Activated naive CD4-positive, alpha-beta T cell treated with anti-CD3 and anti-CD28 coated beads for 36 hours (primary cell): ENCODE measurements at places on chromosomes 4 and X.

DNA sequence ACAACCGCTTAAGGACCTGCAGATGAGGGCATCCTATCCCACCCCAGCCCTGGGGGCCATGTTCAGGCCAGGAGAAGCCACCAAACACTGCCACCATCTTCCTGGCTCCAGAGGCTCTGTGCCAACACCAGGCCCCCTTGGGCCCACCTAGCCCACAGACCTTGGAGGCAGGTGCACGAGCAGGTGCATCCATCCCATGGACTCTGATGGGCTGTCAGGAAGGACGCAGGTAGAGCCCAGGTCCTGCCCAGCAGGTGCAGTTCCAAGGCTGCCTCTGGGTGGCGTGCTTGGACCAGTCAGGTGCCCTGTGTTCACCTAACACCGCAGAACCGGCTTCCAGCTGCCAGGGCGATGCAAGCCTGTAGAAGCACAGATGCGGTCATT is 22.8 kb upstream of the PDE6B start:
- peak; percentile 86 for DNase-seq

DNA sequence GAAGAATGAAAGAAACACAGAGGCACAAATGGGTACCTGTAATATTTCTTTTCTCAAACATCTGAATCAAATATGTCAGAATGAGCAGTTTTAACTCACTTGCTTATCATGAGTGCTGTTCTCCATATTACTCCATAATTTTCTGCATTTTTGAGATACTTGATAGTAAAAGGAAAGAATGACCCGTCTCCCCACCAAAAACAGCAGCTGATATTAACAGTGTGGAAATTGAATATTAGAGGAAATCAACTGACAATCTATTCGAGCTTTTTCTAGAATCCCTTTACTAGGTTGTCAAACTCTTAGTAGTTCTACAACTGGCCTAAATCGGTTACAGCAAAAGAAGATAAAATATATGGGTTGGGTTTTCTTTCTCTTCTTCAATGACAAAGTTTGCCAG is 49.9 kb upstream of the HELT start:
- DNase-seq: no peak

DNA sequence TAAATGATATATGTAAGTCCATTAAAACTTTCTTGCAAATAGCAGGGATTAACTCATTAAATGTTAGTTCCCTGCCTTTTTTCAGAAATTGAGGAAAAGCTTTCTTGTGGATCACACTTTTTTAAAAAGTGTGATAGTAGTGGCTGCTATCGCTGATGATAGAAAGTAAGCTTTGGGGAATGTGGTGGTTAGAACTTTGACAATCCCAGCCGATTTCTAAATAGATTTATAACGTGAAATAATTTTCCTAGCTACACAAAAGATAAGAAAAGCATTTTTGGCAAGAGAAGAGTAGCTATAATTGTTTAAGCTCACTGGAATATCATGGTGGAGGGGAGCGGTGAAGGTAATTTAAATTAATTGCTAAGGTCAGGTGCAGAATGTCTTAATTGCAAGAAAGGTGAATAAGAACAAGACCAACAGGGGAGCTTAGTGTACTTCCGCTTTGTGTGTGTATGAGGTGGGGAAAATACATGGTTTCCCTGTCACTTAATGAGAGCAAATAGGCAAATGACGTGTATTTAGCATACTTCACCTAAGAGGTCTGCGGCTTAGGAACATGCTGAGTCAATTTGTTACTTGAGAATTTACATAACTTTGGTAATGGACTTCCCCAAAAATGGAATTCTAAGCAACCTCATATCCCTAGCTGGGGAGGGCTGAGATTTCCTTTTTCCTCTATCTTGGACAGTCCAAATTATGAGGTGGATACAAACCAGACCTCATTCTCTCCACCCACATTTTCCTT is 11.7 kb upstream of the IL21 start:
- no peak for DNase-seq

DNA sequence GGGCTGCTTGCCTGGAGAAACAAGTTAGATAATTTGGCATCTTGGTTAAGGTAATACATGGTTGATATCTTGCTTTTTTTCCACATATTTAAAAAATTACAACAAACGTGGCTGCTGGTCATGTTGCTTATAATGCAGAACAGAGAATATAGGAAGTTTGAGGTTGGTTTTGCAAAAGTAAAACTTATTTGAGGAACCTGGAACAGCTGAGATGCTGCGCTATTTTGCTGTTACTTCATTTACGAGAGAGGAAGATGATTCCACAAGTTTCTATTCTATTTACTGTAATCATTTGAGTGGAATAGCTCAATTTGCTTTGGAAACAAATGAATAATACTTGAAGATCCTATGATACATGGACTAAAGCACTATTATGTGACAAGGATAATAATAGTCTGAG is 118.9 kb downstream of the TMA16 start:
- DNase-seq: no peak

GRCh38 chrX:135522878-135523693 is 2.6 kb downstream of the INTS6L start:
- DNase-seq: no peak

DNA sequence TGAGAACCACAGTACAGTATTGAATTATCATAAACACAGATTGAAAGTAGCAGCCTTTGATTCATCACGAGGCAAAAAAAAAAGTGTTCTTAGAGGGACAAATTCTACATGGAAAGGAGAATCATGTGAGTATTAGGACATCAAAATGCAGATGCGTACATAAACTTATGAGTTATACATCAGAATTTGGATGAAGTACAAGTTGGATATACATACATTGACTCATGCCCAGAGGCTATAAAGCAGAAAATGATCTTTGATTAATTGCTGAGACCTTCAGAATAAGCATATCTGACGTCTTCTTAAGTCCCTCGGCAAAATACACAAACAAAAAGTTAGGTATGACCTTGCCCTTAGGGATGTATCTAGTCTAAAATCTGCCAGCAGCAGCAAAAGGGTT is 206.4 kb downstream of the LDB2 start:
- DNase-seq: no peak

- no peak for DNase-seq
Observed at GRCh38 chr4:97370568-97370967, 772.7 kb downstream of the STPG2 start.

DNA sequence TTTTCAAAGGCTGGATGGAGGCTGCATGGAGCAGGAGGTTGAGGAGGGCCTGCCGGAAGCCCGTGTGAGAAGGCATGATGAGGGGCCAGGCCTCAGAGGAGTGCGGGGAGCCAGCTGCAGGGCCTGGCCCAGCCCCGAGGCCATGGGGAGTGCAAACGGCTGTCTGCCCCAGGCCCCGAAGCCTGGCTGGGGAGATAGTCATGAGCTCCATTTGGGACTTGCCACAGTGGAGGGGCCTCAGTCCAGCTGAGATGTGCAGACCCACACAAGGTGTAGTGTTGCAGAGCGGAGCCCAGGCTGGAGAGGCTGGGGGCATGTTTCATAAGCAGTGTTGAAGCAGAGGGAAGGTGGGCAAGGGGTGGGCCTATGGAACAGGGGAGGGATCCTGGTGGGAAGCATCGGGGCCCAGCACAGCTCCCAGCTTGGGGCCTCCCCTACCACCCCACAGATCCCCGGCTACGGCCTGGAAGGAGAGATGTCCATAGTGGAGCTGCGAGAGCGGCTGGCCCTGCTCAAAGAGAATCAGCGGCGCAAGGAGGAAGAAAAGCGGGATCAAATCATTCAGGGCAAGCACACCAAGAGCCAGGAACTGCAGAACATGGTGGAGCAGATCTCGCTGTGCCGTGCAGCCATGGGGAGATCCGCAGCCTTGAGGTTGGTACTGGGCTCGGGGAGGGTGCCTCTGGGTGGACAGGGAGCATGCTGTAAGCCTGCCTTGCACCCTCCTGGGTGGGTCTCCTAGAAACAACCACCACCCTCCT is 9.1 kb upstream of the RNF4 start:
- no peak for DNase-seq

GRCh38 chrX:41923211-41923977 is at the start of gene CASK:
Gene CASK, minus strand, starts transcription at chrX:41923554. Its CDS starts 566 bp downstream, at chrX:41922988.
- peak; percentile 91 for DNase-seq

DNA sequence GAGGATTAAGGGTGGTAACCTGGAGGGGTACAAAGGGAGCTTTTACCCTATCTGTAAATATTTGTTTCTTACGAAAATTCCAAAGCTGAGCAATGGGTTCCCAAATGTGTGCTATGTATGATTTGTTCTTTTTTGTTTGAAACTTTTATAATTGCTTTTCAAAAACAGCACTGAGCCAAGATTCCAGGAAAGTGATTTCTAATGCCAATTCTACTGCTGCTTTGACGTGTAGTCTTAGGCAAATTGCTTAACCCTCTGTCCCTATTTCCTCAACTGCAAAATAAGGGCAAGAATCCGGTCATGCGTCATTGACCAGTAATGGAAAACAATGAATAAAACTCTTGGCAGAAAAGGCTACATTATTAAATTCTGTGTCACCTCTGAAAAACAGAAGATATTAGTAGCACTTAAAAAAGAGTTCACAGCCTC is 454.7 kb downstream of the IL15 start:
- no peak for DNase-seq

DNA sequence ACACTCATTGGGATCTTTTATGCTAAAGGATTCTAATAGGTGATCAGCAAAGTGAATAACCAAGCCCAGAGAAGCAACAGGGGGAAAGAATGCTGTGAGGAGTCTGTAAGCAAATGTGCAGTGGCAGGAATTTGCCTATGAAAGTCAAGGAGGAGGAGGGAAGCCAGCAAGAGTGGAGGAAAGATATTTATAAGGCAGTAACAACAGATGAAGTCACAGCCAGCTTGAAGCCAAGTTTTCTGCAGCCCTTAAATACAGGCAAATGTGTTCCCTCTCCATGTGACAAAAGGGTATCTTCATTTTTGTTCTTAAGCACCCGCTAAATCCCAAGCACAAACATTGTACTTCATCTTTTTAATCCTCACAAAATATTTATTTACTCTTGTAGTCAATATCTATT is 275.0 kb upstream of the CLNK start:
- no peak for DNase-seq

DNA sequence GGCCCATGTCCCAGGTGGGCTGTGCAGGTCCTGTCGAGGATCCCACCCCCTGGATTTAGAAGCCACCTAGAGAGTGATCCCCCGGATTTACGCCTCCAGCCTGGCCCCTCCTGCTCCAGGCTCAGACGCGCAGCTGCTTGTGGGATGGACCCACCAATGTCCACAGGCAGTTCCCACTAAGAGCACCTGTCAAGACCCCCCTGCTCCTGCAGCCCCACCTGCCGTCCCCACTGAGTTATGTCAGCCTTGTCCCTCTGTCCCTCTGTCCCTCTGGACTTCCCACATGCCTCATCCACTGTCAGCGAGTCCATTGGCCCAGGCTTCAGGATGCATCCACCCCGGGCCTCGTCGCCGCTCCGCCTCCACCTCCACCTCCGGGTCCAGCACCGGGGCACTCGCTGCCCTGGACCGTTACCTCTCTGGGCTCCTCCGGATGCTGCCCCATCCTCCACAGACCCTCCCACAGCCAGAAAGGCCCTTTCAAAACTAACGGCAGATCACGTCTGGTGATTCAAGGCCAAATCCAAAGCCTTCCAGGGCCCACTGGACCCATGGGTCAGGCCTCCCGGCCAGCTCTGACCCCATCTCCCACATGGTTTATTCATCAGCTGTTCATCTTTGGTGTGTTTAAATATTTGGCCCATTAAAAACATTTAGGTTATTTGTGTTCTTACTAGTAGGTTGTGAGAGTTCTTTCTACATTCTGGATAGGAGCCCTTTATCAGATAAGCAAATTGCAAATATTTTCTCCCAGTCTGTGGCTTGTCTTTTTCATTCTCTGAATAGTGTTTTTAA is 28.3 kb downstream of the HTRA3 start:
- no peak for DNase-seq

DNA sequence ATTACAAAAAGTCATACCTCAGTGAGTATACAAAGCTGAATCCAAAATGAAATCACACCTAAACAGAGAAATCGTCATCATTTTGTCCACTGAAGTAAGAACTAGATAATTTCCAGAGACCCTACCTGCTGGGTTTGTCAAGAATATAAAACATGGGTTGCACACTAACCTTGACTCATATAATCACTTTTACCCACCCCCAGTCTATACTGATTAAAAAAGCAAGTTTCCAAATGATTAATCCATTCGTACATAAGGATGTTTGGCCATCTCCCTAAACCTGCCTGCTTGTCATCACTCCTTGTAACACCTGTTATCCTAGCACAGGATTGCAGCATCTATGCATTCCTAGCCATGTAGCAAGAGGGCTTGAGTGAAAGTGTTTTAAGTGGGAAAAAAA is 4.7 kb downstream of the RAP2C start:
- no peak for DNase-seq

- DNase-seq: no peak
Observed at GRCh38 chrX:134738445-134738844, 80.2 kb upstream of the PLAC1 start.

DNA sequence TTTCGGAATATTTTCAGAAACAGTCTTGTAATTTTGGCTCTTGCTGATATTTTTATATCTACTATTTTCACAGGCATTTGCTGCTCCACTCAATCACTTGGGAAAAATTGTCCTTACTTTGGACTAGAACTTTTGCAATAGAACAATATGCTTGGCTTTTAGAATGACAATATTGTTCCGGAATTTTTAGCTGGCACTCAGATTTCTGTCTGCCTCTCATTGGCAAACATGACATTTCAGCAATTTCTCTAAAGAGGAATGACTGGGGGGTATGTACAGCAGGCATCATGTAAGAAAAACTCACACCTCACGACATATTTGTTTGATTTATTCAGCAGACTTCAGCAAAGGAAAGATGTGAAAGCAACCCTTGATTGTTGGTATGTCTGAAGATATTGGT is 243.6 kb upstream of the GPRIN3 start:
- no peak for DNase-seq

- DNase-seq: peak; percentile 7
Observed at GRCh38 chr4:114386637-114387233, 211.9 kb upstream of the UGT8 start.

GRCh38 chrX:131874300-131874699 is 148.8 kb upstream of the STK26 start:
- no peak for DNase-seq

DNA sequence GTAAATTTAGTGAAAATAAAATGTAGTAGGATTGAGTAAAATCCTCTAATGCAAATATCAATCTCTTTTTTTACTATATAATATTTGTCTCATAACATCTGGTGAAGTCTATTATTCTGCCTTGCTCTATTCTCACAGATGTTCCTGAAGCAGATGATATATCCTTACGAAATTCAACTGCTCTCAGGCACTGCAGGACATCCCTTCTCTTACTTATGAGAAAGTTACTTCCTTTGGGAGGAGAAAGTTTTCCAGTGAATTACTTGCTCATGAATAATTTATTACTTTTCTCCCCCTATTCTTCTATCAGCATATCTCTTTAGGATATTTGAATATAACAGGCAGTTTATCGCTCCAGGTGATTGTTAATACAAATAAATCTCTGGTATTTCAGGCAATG is 75.6 kb upstream of the AGA start:
- no peak for DNase-seq

GRCh38 chr4:76377911-76378310 is 43.0 kb downstream of the CCDC158 start:
- peak; percentile 66 for DNase-seq

GRCh38 chr4:70280567-70280966 is 38.2 kb downstream of the CSN3 start:
- DNase-seq: no peak

GRCh38 chr4:144627663-144628076 is 18.3 kb upstream of the HHIP start:
- no peak for DNase-seq
